ENCODE measurements at places on chromosomes 2 and 18.

GRCh38 chr2:69214898-69215297 lies 172.1 kb downstream of the GFPT1 start:
- ATAC-seq: peak; percentile 46

DNA sequence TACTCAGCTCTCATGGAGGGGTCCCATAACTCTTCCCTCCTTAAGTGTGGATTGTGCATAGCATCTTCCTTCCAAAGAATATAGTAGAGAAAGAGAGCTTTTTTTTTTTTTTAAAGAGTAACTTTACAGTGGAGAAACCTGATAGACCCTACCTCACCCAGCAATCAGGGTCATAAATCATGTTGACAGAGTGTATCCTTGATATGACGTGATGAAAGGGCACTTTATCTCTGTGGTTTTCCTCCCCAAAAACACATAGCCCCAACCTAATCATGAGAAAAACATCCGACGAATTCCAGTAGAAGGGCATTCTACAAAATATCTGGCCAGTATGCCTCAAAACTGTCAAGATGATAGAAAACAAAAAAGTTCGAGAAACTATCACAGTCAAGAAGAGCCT lies 29.5 kb upstream of the MEIS1 start:
- no peak for ATAC-seq

DNA sequence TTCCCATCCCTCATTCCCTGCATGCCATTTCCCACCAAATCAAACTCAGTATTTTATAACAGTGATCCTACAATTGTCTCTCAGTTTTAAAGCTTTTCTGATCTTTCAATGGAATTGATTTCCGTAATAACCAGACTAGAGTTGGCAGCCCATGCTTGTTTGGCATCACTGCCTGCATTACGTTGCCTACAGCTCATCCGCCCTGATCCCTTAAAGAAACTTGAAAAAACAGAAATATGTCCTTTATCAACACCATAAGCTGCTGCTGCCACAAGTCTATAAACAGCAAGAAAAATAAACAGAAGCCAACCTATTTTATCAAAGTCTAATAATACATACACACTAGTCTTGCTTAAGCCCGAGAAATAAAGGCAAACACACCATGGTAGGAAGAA lies 331.0 kb downstream of the METTL4 start:
- no peak for ATAC-seq

- ATAC-seq: no peak
These were observed 62.8 kb downstream of the HDAC4 start for GRCh38 chr2:239337877-239338484.

DNA sequence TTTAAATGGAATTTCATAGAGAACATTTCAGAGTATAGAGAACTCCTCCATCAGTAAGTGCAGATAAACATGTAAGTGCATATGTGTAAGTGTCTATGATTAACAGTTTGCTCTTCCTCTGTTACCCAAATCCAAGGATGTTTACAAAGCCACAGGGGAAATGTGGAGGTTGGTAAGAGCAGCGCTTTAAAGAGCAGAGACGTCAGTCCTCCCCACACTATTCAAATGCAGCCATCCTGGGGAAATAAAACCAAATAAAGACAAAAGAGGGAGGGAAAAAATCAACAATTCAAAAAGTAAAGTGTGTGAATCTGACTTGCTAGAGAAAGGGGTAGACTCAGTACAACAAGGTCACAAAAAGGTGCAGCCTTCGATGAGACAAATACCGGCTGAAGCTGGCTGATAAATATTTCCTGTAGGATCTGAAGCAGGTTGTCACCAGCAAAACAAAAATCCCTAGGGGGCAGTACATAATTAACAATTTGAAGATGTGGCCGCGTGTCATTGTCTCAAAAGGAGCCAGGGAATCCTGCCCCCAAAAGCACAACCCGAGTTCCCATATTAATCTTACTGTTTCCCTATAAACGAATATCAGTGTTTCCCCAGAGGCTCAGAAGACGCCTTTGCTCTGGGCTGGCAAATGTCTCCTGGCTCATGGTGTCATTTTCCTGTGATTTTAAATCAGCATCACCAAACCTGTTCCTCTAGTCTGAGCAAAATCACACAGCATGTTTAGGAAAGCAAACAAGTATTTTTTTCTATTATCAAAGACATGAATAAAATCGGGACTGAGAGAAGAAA lies 216.5 kb downstream of the CDCA7 start:
- ATAC-seq: no peak

DNA sequence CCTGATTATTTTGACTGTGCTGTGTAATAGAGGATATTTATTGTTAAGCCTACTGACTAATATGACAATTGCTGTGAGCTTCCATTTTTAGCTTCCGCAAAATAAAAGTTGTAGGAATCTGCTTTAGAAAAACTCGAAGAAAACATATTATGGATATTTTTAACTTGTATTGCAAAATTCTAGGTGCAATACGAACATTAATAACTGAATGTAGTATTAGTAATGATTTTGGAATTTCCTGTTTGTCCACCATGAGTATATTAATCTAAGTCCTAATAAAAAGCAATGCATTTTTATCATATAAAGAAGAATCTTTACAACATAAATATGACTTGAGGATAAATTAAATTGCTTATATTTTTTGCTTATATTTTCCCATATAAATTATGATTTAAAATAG lies 2.4 kb upstream of the DSC3 start:
- ATAC-seq: no peak

DNA sequence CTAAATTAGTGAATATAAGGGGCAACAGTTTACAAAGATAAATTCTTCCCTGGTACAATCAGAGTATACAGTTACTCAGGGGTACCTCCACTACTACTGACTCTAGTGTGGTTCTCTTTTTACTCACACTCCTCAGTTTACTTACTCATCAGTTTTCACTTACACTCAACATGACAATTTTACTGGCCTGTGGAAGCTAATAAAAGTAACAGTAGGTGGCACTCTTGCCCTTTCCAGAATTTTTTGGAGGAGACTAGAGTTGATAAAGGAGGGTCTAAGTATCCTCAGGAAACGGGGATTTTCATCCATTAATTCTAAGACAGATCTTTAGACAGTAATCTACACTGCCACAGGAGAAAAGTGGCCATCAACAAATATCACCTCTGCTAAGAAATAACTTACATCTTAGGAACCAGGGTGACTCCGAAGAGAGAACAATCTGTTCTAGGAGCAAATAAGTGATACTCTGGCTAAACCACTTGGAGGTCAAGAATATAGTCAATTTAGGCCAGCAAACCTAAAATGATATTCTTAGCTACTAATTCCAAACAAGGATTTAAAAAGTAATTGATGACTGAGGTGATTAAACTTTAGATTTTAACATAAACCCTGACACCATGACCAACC lies 61.3 kb downstream of the ATL2 start:
- ATAC-seq: peak; percentile 37

- no peak for ATAC-seq
These were observed 25.7 kb downstream of the RAB10 start for GRCh38 chr2:26059542-26059941.
